ENCODE measurements at places on chromosomes 2 and 18. TPM values are rescaled to one million over a fixed set of nuclear protein-coding genes. Genes with fewer than 3 reads are reported as not detected.

TUBA3E gene
- total RNA-seq, result not detected

- no peak for DNase-seq
These were observed 82.3 kb downstream of the NDUFA10 start for GRCh38 chr2:239942871-239943311.

ZNF804A gene
- total RNA-seq, result 0.41 TPM

SPATA3 gene
- total RNA-seq, result not detected

GRCh38 chr18:50671376-50671775 lies 111.5 kb downstream of the MAPK4 start:
- DNase-seq, result no peak

DNA sequence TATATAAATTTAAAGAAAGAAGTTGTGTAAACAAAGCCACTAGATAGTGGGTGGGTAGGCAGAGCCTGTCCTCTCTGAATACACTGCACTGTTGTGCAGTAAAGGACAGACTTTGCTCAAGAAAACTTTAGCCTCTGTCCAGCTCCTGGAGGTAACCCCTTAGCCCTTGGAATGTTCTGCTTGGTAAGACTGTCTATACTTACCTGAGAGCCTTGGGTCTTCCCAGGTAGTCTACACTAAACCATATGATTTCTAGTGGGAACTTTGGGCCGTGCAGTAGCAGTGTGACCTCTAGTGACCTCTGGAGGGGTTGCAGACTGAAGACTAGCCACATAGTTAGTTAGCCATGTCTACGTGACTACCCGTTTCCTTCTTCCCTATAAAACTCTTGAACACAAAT lies 678.3 kb upstream of the NRXN1 start:
- no peak for DNase-seq

COL4A3 gene
- total RNA-seq, result not detected

GRCh38 chr2:30268296-30268871 lies 37.0 kb downstream of the LBH start:
- DNase-seq, result no peak

DNA sequence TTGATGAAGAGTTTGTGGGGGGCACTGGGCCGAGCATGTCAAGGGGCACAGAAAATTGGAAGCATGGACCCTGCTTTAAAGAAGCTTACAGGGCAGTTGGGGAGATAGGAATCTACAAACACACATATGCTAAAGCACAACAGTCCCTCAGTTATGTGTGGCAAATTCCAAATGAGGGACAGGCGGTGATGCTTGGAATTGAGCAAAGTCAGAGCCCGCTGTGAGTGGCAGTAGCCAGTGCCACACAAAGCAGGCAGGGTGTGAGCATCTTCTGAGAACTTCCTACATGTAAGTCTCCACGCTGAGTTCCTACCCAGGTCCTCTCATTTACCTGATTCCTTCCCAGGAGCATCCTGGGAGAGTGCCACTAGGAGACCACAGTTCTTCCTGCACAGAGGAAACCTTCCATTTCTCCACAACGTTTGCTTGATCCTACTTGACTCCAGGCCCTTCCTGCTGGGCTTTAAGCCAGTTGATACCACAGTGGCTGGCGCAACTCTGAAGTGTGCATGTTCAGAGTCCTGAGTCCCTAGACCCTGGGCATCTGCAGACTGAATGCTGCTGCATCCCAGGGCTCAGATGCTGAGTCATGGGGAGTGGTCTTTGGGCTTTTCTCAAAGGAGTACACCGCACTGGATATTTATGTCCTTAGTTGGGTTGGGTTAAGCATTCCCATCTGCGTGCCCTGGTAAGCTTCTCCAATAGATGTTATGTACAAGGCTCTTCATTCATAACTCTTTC lies 287.3 kb upstream of the REV1 start:
- DNase-seq, result no peak

All from neural crest cell (in vitro differentiated cells).